ENCODE measurements at places on chromosomes 2 and 18.

DNA sequence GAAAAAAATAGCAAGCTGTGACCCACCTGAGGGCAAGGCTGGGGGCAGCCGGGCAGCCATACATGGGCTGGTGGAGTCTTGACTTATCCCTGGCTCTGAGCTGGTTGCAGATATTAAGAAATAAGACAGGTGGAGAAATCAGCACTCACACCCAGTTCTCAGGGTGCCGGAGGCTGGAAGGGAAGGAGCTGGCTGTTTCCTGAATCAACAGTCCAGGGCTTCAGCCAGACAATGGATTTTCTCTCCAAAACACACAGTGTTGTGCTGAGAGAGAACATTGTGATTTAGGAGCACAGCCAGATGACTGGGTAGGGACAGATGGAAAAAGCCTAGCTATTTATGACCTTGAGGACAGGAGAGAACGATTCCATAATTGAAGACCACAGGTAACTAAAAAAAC is 208.8 kb downstream of the LDLRAD4 start:
- no peak for DNase-seq

GRCh38 chr2:177886824-177887223 is 185.8 kb downstream of the PDE11A start:
- no peak for DNase-seq

DNA sequence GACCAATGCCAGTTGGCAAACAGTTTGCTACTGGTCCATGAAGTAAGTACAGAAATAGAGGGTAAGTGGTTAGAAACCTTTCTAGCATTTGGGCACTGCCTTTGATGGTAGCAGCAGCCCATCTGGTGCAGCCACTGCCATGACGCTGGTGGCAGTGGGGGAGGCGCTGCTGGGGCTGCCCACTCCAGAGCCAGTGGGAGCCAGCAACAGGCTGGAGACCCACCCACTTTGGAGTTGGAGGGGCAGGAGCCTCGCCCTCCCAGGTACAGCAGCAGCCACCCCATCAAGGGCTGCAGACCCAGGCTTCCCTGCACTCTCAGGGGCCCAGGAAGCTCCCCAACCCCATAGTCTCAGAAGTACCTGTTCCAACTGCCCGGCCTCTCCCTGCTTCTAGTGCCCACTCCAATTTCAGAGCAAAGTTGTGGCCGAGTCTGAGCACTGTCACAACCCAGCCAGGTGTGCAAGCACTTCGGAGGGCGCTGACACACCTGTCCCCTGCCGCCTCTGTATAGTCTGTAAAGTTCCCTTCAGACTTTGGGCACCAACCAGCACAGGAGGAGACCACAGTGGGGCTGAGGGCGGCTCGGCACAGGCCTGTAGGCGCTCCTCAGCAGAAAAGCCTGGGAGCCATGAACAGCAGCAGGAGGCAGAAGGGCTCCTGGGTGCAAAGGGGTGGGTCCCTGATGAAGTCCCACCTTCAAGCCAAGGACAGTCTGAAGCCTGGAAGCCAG is 125.6 kb upstream of the CCDC150 start:
- no peak for DNase-seq

DNA sequence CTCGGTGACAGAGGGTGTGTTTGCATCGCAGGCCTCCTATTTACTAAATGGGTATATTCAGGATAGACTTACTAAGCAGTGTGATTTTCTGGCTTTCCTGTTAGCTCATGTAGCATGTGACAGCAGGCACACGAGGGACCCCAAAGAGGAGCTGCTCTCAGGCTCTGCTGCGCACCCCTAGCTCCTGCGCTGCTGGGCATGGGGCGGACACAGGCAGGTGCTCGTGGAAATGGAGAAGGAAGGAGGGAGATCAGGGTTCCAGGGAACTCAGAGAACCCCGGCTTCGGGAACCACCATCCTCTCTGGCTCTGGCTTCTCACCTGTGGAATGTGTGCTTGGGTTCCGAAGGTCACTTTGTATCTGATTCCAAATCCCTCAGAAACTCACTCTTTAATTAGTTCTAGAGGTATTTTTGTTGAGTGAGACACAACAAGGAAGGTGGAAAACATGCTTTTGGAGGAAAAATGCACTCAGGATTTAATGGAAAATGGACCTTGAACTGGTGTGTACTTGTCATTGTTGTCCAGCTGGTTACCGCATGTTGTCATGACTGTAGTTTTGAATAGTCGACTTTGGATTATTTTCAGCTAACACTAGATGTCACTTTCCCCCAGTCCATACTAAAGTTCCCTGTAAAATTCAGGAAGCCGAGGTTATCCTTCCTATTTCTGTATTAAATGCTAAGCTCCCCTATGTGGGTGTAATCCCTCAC is 3.5 kb downstream of the SNTG2 start:
- no peak for DNase-seq

DNA sequence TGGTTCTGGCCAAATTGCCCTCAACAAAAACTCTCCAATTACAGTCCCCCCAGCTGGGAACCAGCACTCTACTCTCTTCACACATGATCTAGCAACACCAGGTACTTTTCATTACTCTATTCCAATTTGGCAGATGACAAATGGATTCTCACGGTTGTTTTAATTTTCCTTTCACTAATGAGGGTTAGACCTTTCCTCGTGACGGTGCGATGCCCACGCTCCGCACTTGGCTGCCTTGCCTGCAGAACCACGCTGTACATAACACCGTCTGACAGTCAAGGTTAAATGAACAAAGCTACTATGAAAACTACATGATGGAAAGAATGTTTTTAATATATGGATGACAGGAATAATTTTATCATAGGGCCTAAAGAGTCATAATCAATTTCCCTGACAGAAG is 141.5 kb downstream of the FBXO15 start:
- no peak for DNase-seq

DNA sequence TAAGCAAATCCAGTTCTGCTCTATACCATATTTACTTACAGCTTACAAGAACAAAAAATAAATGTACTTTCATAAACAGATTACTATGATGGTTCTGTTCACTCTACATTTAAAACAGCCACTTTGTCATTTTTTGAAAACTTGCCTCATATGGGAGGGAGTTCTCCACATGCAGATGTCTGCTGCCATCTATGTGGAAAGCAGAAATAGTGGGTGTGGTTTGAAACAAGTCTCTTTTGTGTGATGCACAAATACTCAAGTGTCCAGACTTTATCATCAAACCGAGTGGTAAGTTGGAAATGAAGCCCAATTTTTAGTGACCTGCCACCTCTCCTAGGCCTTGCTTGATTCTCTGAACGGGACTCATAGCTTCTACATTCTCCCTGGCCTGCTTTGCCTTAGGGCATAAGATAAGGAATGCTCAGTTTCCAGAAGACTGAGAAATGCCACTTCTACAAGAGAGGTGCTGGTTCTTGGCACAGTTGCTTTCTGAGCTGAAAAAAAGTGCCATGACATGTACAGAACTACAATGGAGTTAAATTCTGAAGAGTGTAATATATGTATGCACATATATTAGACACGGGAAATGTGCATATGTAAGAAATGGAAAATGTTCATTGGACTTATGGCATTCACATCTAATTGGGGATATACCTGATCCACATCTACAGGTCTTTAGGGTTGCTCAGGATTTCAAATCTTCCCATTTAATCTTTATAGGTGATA is 221.0 kb downstream of the SLC8A1 start:
- no peak for DNase-seq

DNA sequence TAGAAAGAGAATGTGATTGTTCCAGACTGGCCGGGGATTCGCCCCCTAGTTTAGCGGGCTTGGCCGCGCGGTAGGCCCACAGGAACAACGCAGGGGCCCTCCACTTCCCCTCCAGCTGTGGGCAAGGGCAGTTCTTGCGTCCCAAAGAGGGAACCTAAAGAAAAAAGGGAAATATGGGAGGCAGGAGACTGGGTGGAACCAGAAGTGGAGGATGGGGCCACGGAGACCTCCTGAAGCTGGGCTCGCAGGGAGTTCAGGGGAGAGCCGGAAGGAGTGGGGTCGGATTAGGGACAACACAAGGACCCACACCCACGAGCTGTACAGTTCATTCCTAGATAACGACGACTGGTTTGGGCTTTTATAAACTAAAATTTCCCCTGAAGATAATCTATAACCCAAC is 18.2 kb downstream of the GNLY start:
- DNase-seq, result no peak

GRCh38 chr18:64175432-64175831 is 26.5 kb upstream of the LINC00305 start:
- DNase-seq, result no peak

- no peak for DNase-seq
Measured at GRCh38 chr2:197538412-197538811, 22.5 kb downstream of the MOB4 start.

GRCh38 chr2:176419591-176420071 is 150.4 kb downstream of the MTX2 start:
- DNase-seq, result no peak

GRCh38 chr2:66164470-66164869 is 270.5 kb upstream of the MEIS1 start:
- no peak for DNase-seq

DNA sequence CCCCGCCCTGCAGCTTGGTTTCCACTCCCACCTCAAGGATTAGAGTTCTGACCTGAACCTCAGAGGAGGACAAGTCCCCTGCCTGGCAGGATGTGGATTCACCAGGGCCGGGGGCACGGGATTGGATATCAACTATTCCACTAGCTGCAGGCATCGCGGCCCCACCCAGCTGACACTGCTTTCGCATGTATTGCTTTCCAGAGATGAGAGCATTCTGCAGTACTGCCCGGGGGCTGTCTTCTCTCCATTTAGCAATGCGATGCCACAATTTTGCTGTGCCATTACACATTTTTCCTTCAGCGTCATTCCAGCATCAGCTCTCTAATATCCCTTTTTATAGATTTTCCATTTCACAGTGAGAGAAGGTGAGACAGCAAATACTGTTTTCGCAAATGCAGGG is 42.0 kb downstream of the CTIF start:
- no peak for DNase-seq

GRCh38 chr18:31424383-31424988 is 23.1 kb upstream of the DSG3 start:
- DNase-seq, result no peak

DNA sequence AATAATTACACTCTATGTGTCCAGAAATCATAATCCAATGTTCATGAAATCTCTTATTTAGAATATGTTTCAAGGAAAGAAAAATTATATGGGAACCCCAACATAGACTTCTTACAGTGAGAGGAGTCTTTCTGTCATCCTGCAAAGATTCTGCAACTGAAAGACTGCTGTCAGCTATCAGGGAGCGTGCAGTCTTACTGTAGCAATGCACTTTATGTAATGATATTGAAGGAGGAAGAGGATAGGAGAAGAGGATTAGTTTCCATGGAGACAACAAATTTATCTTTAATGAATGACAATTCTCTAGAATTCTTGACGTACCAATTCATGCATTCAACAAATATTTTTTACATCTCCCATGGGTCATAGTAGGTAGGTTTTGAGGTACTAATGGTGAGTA is 61.3 kb upstream of the MYT1L start:
- DNase-seq, result no peak

DNA sequence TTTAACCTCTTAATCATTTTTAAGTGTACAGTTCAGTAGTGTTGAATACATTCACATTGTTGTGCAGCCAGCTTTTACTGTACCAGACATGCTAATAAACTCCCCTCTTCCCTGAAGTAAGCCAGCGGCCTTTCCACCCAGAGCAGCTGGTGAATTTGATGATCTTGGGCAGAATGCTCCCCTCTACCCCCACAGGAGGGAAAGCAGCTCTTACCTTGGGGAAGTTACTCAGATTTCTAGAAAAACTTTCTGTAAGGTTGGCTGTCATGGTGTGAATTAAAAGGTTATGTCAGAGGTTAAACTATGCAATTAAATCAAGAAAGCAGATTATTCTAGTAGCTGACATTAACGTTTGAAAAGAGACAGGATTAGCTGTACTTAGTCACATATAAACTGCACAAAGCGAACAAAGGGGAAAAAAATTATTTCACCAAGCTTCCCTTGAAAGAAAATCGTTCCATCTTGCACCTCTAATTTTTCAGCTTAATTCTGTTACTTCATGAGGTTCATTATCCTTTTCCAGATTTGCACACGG is 398.5 kb upstream of the NRP2 start:
- no peak for DNase-seq

DNA sequence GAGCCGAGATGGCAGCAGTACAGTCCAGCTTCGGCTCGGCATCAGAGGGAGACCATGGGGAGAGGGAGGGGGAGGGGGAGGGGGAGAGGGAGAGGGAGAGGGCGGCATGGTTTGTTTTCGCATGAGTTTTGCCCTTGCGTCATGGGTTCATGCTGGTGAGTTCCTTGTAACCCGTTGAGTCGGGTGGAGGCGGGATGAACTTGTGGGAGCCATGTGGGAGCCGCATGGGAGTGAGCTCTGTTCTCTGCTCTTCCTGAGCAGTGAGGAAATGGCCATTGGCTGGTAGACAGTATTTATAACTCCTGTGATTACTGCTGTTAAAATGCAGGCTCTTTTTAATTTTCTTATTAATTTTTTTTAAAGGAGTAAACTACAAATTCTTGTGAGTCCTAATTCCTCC is 108.0 kb downstream of the CEP192 start:
- DNase-seq, result no peak

DNA sequence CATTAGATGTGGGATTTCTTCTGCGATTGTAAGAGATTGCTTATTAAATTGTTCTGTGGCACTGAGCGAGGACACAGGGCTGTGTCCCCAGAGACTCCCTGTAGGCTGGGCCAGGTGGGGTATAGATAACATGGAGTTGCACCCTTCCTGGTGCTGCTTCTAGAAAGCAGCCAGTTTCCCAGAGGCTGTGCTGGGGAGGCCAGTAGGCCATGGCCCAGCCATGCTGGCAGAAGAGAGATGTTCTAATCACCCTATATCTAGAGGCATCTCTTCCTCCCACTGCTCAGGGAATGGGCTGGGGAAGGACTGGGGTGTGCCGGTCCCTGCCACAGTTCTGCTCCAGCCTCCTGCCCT is 66.9 kb downstream of the HS1BP3 start:
- no peak for DNase-seq

DNA sequence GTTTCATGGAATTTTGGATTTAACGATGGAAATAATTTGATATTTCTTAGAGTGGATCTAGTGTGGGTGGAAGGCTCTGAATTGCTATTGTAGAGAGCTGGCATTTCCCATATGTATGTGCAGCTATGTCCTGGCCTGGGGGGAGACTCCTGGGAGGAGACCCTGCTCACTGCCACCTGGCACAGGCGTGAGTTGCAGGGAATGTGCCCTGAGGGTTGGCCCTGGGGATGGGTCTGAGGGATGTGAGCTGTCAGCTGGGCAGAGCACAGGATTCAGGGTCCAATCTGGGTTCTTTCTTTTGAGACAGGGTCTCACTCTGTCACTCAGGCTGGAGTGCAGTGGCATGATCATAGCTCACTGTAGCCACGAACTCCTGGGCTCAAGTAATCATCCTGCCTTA is 120.2 kb downstream of the CLIP4 start:
- no peak for DNase-seq

GRCh38 chr18:26185267-26185666 is 41.0 kb upstream of the TAF4B start:
- no peak for DNase-seq

GRCh38 chr2:102187496-102188150 is 800 bp downstream of the IL1RL2 start:
- DNase-seq, result peak; percentile 34

All from activated T-helper 1 cell treated with anti-CD3 and anti-CD28 coated beads, Interleukin-2, amount 50 U/mL, for 16 hours (primary cell).